Forelimb muscle (tissue), 1 donor: ENCODE measurements at places on chromosomes 1 and 21. TPM values are rescaled to one million over a fixed set of nuclear protein-coding genes. Genes with fewer than 3 reads are reported as not detected.

GRCh38 chr1:106613068-106613467, 443.4 kb upstream of the PRMT6 start:
- DNase-seq: no peak

GRCh38 chr1:214331827-214332423, 51.0 kb downstream of the SMYD2 start:
- DNase-seq: no peak

The MRPS14 gene
- 23.1 TPM for polyA plus RNA-seq

The NPHS2 gene
- not detected for polyA plus RNA-seq

The RORC gene
- 10.8 TPM for polyA plus RNA-seq
